ENCODE measurements at places on chromosomes 7 and 10. TPM values are rescaled to one million over a fixed set of nuclear protein-coding genes. Genes with fewer than 3 reads are reported as not detected.

The NAT16 gene
- not detected for total RNA-seq

The PAPSS2 gene
- total RNA-seq, result 233 TPM

The CYP2C19 gene
- total RNA-seq, result not detected

The KCP gene
- 0.30 TPM for total RNA-seq

The PNLIPRP3 gene
- total RNA-seq, result not detected

The DIP2C gene
- 19.0 TPM for total RNA-seq

The OR2A14 gene
- total RNA-seq, result not detected

The AKR1D1 gene
- total RNA-seq, result not detected

The TMEM229A gene
- total RNA-seq, result not detected

The NKX6-2 gene
- not detected for total RNA-seq

The KCNMA1 gene
- total RNA-seq, result 107 TPM

The FOXK1 gene
- total RNA-seq, result 25.5 TPM

The SUGCT gene
- 16.0 TPM for total RNA-seq

The CYP2W1 gene
- total RNA-seq, result under 0.01 TPM

The TRIL gene
- 0.65 TPM for total RNA-seq

The AKR1C4 gene
- not detected for total RNA-seq

The RBM17 gene
- total RNA-seq, result 47.9 TPM

The NACAD gene
- 7.4 TPM for total RNA-seq

The NODAL gene
- total RNA-seq, result not detected

The MYL7 gene
- not detected for total RNA-seq

The PLAC9 gene
- total RNA-seq, result 2.6 TPM

The HYCC1 gene
- 51.1 TPM for total RNA-seq

The SPDYE11 gene
- not detected for total RNA-seq

The ANKRD30A gene
- not detected for total RNA-seq

The C10orf62 gene
- total RNA-seq, result 0.23 TPM

The TRA2A gene
- total RNA-seq, result 28.1 TPM

The ADIRF gene
- total RNA-seq, result 1.5 TPM

The CRPPA gene
- total RNA-seq, result 2.7 TPM

The CAMK2B gene
- not detected for total RNA-seq

The A1CF gene
- not detected for total RNA-seq

The CFTR gene
- not detected for total RNA-seq

The GNAT3 gene
- total RNA-seq, result not detected

The TSPAN12 gene
- total RNA-seq, result 0.30 TPM

The ADGRA1 gene
- not detected for total RNA-seq

The SH2D4B gene
- total RNA-seq, result not detected

The MYO3A gene
- total RNA-seq, result not detected

The GDF2 gene
- total RNA-seq, result not detected

The PTER gene
- 8.9 TPM for total RNA-seq

The SNX10 gene
- total RNA-seq, result 0.32 TPM

The SYT15B gene
- total RNA-seq, result 1.5 TPM

The TMEM225B gene
- 0.89 TPM for total RNA-seq

The MET gene
- 36.2 TPM for total RNA-seq

The BLNK gene
- not detected for total RNA-seq

The IGFBP3 gene
- total RNA-seq, result 1,139 TPM

The SAMD9L gene
- 17.0 TPM for total RNA-seq

The CYTH3 gene
- total RNA-seq, result 11.9 TPM

The MRC1 gene
- 0.05 TPM for total RNA-seq

The CHST15 gene
- total RNA-seq, result 0.46 TPM

The LRRN3 gene
- 3.2 TPM for total RNA-seq

The MYL10 gene
- not detected for total RNA-seq

The ASB15 gene
- total RNA-seq, result not detected

The ASZ1 gene
- total RNA-seq, result not detected

The CDHR1 gene
- total RNA-seq, result under 0.01 TPM

The FEZF1 gene
- not detected for total RNA-seq

The SPDYE16 gene
- not detected for total RNA-seq

The FAM171A1 gene
- total RNA-seq, result 27.5 TPM

The CYP3A4 gene
- total RNA-seq, result not detected

The PRSS1 gene
- not detected for total RNA-seq

The RASA4 gene
- 2.1 TPM for total RNA-seq

Data from smooth muscle cell of the umbilical artery (primary cell).